Endothelial cell (in vitro differentiated cells): ENCODE measurements at places on chromosomes 1 and 21. TPM values are rescaled to one million over a fixed set of nuclear protein-coding genes. Genes with fewer than 3 reads are reported as not detected.

SH2D1B gene
- not detected for total RNA-seq

TSPEAR gene
- not detected for total RNA-seq

RNU1-3 gene
- total RNA-seq: 3,428 TPM

MRPL55 gene
- 47.5 TPM for total RNA-seq

IL10 gene
- not detected for total RNA-seq
